ENCODE measurements at places on chromosomes 2 and 18.

DNA sequence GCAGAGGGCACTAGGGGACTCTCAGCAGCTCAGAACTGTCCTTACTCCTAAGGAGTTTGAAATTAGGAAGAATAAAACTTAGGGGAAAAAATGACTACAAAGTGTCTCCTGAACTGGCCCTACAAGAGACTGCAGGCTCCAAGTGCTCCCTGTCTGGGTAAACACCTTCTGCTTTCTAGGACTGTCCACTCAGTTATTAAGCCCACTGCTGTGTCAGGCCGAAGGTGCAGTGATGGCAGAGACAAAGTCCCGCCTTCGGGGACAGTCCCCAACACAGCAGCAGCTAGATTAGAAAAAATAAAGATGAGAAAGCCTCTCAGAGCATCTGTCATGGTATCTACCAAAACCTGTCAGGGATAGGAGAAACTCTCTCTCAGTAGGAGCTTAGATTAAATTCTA lies 28.3 kb downstream of the TWIST2 start:
- no peak overlapping the region for H3K27ac ChIP-seq
- H3K4me1 ChIP-seq, result no peaks in the 10 kb centered on the region
- H3K36me3 ChIP-seq, result no peaks in the 10 kb centered on the region
- no peak overlapping the region for H3K4me3 ChIP-seq
- DNase-seq, result no peak
- H3K27me3 ChIP-seq, result peaks cover 3% of the 10 kb centered on the region

GRCh38 chr2:168518555-168519066 lies 62.5 kb downstream of the CERS6 start:
- DNase-seq, result no peak
- H3K27me3 ChIP-seq, result peaks cover 7% of the 10 kb centered on the region
- H3K36me3 ChIP-seq, result no peaks in the 10 kb centered on the region
- no peak overlapping the region for H3K27ac ChIP-seq
- no peak overlapping the region for H3K4me3 ChIP-seq

DNA sequence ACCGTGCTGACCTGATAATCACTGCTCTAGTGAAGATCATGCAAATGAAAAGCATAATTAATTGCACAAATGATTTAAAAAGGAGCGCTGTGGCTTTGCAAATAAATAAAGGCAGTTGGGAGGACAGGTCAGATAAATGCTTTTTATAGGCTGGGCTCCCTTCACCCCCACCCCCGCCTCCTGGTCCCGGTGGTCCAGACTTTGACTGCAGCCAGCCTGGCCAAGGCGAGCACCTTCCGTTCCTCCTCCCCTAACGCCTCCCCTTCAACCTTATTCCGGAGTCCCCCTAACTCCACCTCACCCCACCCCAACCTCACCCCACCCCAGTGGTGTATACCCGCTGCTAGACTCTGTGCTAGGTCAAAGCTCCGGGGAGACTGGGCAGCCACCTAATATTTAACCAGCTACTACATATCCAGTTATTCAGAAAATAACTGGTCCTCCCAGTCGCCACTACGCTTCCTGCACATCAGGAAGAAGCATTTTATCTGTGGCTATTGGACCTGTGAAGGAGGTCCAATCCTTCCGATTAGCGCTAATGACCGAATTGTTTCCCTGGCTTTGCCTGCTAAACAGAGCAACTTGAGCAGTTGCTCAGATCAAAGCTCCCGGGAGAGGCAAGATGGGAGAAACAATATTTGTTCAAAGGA lies 3.7 kb upstream of the SP9 start:
- peaks cover 38% of the 10 kb centered on the region for H3K4me1 ChIP-seq
- H3K36me3 ChIP-seq, result peaks cover 2% of the 10 kb centered on the region

DNA sequence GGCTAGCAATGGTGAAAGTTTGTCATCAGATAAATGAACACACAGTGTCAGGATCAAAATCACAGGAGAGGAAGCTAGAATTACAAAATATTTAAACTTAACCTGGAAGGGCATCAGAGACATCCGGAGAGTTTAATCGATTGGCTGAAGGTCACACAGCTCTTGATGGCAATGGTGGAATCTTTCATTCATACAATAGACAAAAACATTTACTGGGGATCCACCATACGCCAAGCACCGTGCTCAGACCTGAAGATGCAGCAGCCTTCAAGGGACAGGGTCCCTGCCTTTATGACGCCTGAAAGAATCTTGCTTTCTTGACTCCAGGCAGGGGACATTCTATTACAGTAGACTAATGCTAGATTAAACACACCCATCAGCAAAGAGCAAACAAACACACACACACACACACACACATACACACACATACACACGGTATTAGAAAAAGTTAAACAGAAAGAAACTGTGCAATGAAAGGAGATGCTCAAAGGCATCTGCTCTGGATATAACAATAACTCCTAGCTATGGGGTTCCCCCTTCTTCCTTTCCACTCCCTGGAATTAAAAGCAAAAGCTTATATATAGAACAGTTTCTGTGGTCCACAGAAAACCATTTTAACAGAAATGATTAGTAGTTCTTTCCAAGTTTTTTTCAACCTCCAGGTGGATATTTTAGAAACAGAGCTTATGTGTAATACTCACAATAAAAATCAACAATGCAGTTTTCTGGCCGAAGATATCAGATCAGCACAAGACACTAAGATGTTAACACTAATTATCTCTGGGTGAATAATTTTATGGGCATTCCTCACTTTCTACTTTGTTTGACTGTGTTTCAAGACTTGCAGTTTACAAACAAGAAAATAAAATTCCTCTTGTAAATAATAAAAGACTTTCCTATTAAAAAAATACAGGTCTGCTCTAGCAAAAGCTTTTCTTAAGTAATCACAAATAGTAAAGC lies 151.7 kb downstream of the ANKRD44 start:
- no peaks in the 10 kb centered on the region for H3K27me3 ChIP-seq
- no peak for DNase-seq
- H3K27ac ChIP-seq, result no peak overlapping the region
- no peak overlapping the region for H3K4me3 ChIP-seq

DNA sequence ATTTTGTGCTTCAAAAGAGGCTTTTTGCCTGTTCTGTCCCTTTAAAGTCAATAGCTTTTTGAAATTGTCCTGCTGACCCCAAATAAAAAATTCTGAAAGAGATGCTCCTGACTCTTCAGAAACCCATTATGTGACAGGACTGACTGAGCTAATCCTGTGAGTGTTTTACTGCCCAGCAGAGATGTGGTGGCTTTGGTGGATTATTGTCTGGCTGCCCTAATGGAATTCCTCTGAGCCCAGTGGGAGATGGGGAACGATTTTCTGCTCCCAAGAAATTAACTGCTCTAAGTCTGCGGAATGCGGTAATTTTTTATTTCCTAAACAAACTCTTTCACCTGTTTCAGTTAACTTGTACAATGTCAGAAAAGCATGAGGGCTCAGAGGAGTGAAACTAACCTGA lies 258.2 kb downstream of the IKZF2 start:
- no peaks in the 10 kb centered on the region for H3K27me3 ChIP-seq
- H3K4me1 ChIP-seq, result no peaks in the 10 kb centered on the region
- no peaks in the 10 kb centered on the region for H3K36me3 ChIP-seq
- no peak overlapping the region for H3K27ac ChIP-seq
- no peak for DNase-seq

DNA sequence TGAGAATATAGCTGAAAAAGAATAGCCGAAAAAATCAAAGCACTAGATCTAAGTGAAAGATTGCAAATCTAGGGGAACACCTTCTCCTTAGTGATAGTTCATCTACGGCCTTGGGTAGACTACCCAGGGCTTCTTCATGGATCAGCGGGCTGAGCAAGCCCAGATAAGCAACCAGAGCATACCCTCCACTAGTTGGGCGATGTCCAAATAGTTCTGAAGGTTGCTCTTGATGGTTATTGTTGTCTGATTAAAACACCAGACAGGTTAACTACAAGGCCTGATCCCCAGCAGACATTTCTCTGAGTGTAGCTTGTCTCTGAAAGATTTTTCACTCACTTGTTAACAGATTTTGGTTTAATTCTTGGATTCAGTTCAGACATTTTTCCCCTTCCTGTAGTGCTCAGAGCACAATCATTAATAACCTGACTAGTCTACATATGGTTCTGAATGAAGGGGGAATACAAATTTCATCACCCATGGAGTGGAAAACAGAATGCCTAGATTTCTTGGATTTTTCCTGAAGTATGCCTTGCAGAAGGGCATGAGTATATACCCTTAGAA lies 99.6 kb downstream of the BABAM2 start:
- no peak overlapping the region for H3K4me3 ChIP-seq
- no peak for DNase-seq
- peaks cover 55% of the 10 kb centered on the region for H3K36me3 ChIP-seq
- H3K27ac ChIP-seq, result no peak overlapping the region

GRCh38 chr2:203886661-203887151 lies 19.1 kb downstream of the CTLA4 start:
- DNase-seq, result peak; percentile 74
- peaks cover 58% of the 10 kb centered on the region for H3K4me1 ChIP-seq
- H3K36me3 ChIP-seq, result peaks cover 12% of the 10 kb centered on the region
- no peaks in the 10 kb centered on the region for H3K27me3 ChIP-seq
- H3K27ac ChIP-seq, result peak overlapping the region; percentile 80
- H3K4me3 ChIP-seq, result no peak overlapping the region

DNA sequence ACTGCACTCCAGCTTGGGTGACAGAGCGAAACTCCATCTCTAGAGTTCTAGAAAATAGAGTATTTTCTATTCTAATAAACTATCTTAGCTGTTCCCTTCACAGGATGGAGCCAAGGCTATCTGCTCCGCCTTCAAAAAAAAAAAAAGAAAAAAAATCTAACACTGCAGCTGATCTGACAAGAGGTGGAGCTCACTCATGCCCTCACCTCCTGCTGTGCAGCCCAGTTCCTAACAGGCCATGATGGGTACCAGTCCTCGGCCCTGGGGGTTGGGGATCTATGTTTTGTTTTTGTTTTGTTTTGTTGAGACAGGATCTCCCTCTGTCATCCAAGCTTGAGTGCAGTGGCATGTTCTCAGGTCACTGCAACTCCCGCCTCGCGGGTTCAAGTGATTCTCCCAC lies 3.0 kb downstream of the WDSUB1 start:
- H3K4me1 ChIP-seq, result peaks cover 13% of the 10 kb centered on the region
- H3K27ac ChIP-seq, result no peak overlapping the region
- H3K4me3 ChIP-seq, result no peak overlapping the region
- no peaks in the 10 kb centered on the region for H3K27me3 ChIP-seq
